ENCODE measurements at places on chromosomes 16 and 17.

- DNase-seq = no peak
These were observed 11.5 kb downstream of the KCNJ16 start for GRCh38 chr17:70086516-70086915.

- peak; percentile 63 for DNase-seq
These were observed 243.9 kb downstream of the CDH8 start for GRCh38 chr16:61792194-61792909.

DNA sequence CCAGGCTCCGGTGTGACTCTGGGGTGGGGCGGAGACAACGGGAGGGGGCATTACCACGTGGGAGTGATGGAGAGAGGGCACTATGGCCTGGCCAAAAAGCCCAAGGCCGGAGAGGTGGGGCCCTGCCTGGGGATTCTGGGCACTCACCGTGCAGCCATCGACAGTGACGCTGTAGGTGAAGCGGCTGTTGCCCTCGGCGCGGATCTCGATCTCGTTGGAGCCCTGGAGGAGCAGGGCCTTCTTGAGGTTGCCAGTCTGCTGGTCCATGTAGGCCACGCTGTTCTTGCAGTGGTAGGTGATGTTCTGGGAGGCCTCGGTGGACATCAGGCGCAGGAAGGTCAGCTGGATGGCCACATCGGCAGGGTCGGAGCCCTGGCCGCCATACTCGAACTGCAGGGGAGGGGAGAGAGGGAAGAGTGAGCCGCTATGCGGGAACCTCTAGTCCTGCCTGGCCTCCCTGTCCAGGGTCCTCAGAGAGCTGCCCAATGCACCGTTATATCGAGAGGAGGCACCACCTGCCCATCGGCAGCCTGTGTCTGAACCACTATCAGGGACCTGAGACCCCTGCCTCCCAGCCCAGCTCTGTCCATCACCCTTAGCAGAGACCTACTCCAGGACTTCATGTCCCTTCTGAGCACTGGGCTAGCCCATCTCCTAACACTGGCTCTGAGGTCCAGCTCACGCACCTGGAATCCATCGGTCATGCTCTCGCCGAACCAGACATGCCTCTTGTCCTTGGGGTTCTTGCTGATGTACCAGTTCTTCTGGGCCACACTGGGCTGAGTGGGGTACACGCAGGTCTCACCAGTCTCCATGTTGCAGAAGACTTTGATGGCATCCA, 15.6 kb downstream of the COL1A1 start:
- no peak for DNase-seq

DNA sequence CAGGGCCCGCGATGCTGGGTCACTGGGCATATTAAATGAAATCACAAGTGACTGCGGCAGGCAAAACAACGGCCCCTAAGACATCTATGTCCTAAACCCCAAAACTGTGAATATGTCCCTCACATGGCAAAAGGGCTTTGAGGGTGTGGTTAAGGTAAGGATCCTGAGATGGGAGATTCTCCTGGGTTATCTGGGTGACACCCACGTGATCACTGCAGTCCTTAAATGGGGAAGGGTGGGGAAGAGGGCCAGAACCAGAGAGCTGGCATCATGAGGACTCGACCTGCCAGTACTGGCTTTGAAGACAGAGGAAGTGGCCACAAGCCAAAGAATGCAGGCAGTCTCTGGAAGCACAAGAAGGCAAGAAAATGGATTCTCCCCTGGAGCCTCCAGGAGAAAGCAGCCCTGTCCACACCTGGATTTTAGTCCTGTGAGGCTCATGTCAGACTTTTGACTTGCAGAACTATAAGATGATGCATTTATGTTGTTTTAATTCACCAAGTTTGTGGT, 12.5 kb downstream of the COTL1 start:
- no peak for DNase-seq

DNA sequence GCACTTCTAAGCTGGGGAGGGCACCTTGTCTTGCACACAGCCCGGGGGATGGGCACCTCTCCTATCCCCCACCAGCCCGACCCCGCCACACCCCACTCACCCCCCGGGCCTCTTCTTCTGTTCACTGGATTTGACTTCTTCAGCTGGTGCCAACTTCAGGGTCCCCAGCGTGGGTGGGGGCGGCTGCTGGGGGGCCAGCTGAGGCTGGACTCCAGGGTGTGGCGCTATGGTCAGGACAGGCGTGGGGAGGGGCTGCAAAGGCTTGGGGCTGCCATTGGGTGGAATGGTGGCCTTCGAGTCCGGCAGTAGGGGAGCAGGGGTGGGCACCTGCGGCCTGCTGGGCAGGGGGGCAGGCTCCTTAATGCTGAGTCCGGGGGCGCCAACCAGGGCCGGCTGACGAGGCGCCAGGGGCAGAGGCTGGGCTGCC, 6.1 kb downstream of the MNT start:
- DNase-seq = no peak

GRCh38 chr17:65902155-65902554, 289.8 kb downstream of the CEP112 start:
- DNase-seq = no peak

DNA sequence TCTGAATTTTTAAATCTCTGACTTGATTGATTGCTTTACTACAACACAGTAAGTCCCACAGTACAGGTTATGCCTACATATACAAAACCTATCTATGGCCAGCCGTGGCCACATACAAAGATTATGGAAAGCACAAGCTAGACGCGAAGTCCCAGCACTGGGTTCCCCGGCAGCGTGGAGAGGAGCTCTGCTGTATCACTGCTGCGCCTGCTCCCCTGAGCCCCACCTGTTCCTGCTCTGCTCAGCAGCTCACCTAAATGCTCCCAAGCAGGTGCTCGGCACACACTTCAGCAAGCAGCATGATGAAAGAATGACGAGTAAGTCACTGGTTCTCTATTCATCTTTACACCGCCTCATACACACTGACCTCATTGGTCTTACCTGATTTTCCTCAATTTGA, 20.6 kb downstream of the ZDHHC7 start:
- DNase-seq = no peak

- DNase-seq = peak; percentile 45
These were observed 452.2 kb downstream of the KCNJ2 start for GRCh38 chr17:70621566-70621965.

DNA sequence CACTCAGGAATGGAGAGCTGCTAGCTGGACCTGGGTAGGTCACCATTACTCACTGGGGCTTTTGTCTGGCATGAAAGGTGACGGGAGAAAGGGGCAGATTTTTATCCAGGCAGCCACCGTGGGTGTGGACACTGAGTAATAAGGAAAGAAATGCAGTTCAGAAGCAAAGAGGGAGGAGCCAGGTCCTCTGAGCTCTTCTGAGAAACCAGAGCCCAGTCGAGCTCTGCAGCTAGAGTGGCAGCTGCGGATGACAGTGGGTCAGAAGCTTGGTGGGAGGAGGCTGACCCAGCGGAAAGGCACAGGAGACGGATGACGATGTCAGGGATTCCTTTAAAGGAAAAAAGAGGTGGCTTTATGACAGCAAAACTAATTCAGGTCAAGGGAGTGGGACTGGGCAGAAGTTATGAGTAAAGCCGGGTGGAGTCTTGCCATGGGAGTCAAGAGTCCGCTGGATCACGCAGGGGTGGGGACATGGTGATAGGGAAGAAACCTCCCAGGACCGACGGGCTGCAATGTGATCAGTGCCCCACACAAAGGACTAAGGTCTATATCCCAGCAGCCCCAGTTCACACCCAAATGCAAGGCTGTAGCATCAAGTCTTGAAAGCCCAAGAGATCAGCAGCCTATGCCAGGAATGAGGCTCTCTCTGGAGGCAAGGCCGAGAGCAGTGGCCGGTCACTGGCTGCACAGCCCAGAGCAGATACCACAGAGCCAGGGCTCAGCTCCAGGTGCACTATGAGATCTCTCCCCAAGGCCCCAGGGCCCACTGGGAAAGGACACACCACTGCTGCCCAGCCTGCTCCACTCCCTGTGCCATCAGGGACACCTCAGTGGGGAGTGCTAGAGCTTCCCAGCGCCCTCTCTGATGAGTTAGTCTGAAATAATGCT, 6.3 kb upstream of the MNT start:
- peak; percentile 74 for DNase-seq

GRCh38 chr17:13996276-13996675, 73.0 kb upstream of the COX10 start:
- no peak for DNase-seq

- no peak for DNase-seq
These were observed 53.5 kb downstream of the PARN start for GRCh38 chr16:14576532-14576931.

DNA sequence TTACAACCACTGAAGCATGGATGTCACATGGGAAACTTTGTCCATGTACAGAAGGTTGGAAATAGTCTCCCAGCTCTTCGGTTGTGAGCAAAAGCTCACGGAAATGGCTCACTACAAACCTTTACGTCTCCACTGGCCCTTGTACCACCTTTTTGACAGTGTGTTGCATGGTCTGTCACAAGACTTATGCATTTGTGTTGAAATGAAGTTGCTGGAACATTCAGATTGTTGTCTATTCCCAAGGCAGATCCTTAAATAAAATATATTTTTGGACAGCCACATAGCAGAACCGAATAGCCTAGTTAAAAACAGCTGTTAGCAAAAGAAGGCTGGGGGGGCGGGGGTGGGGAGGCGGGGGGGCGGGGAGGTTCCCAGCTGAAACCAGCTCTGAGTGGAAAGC, 39.2 kb downstream of the KNOP1 start:
- DNase-seq = no peak

- DNase-seq = no peak
These were observed 9.1 kb upstream of the SCNN1B start for GRCh38 chr16:23293016-23293415.

GRCh38 chr16:50863644-50864144, 121.8 kb downstream of the CYLD start:
- no peak for DNase-seq

DNA sequence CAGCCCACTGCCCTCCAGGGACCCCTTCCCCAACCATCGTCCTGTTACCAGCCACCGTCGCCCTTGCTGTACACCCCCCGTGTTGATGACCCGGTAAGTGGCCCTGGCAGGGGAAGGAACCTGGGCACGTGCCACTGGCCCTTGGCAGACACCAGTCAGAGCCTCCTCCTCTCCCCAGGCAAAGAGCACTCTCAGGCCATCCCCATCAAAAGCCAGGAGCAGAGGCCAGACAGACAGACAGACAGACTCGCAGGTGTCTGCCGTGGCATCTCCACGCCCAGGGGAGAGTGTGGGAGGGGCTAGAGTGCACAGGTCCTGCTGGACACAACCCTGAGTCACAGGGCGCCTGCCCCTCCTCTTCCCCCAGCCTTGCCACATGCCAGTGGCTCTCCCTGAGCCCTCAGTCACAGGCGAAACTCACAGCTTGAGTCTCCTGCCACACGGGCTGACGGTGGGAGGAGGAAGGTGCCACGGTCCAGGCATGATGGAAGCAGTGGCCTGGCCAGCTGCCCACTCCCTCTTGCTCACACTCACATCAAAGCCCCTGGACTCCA, 7.8 kb downstream of the CLCN7 start:
- DNase-seq = no peak

- DNase-seq = no peak
These were observed 24.9 kb upstream of the NUDT16L1 start for GRCh38 chr16:4668313-4668960.

DNA sequence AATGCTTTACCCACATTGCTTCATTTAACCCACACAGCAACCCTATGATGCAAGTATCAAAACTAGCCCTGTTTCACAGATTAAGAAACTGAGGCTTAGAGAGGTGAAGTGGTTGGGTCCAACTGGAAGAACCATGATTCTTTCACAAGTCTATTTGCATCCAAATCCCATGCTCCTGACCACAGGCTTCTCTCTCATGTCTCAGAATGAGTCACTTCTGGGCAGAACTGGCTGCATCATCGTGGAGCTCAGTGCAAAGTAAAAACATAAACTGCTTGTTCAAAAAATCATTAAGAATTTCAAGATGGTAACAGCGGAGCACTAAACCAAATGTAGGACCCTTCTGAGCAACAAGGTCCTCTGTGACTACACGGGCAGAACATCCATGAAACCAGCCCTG, 20.2 kb upstream of the CES1 start:
- DNase-seq = no peak

GRCh38 chr16:27595475-27595874, 45.5 kb downstream of the KATNIP start:
- DNase-seq = no peak

DNA sequence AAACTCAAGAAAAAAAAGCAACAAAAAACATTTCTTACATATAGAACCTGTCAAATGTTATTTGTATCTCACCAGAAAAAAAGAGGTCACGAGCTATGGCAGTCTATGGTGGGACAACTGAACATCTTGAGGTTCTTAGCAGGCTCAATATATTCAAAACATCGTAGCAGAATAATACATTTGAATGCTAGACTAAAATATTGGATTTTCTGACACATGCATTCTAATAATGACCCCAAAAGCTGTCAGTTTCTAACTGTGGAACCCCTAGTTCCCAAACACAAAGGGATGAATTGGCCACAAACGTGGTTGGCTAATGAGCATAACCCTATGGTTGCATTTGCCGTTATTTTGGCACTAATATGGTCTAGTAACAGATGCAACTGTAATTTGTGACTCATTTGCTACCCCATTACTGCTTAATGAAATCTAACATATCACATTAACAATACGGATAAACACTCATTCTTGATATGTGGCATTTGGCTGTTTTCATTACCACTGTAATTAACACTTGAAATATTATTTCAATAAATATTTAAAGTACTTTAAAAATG, 81.2 kb downstream of the TOX3 start:
- no peak for DNase-seq

GRCh38 chr16:62829607-62830006, 793.4 kb upstream of the CDH8 start:
- no peak for DNase-seq

DNA sequence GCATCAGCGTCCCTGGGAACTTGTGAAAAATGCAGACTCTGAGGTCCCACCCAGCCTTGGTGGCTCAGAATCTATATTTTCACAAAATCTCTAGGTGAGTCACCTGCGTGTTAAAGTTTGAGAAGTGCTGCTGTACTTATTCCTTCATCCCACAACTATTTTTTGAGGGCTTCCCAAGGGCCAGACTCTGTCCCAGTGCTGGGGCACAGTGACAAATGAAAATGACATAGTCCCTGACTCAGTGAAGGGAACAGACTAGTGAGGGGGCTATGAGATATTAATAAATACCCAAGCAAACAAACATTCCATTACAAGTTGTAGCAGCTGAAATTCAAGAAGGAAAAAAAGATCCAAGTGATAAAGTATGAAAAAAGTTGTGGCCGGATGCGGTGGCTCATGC, 9.9 kb upstream of the EMP2 start:
- DNase-seq = no peak

DNA sequence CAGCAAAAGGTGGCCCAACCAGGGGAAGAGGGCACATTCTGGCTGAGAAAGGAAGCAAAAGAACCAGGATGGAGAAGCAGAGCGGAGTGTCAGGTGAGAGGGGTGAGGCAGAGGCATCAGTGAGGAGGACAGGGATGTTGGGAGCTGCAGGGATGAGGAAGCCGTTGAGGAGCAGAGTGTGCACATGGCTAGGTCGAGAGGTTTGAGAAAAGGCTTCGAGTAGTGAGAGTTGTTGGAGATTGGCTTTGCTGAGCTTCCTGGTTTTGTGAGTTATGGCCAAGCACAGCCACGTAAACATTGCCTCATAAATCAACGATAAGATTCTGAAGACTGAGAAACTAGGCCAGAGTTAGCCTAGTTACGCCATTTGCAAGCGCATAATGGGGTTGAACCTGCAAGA, 26.9 kb downstream of the DNAH2 start:
- no peak for DNase-seq

- DNase-seq = no peak
These were observed 34.1 kb downstream of the NME2 start for GRCh38 chr17:51200295-51200694.

Measured in H4 (cell line).